SJSA1 (cell line): ENCODE measurements at places on chromosomes 7 and 10.

- DNase-seq, result no peak
Measured at GRCh38 chr7:12004581-12004980, 172.6 kb upstream of the THSD7A start.

- no peak for DNase-seq
Measured at GRCh38 chr10:32326680-32327363, 20.1 kb downstream of the EPC1 start.

- no peak for DNase-seq
Measured at GRCh38 chr7:155509359-155509724, 37.0 kb downstream of the CNPY1 start.

- DNase-seq, result no peak
Measured at GRCh38 chr7:155523168-155523675, 23.1 kb downstream of the CNPY1 start.
